OCI-LY7 (cell line): ENCODE measurements at places on chromosomes 3 and 15.

DNA sequence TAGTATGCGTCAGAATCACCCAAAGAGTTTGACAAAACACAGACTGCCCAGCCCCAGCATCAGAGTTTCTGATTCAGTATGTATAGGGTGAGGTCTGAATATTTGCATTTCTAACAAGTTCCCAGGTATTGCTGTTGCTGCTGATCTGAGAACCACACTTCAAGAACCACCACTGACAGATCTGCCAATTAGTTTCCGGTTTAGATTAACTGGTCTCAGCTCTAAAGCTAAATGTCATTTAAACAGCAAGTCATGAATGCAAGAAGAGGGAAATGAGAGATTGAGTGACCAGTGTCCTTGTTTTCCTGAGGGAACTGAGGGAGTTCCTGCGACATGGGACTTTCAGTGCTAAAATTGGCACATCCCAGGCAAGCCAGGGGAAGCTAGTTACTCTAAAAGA is 305.0 kb downstream of the ZNF385D start:
- DNase-seq, result no peak

DNA sequence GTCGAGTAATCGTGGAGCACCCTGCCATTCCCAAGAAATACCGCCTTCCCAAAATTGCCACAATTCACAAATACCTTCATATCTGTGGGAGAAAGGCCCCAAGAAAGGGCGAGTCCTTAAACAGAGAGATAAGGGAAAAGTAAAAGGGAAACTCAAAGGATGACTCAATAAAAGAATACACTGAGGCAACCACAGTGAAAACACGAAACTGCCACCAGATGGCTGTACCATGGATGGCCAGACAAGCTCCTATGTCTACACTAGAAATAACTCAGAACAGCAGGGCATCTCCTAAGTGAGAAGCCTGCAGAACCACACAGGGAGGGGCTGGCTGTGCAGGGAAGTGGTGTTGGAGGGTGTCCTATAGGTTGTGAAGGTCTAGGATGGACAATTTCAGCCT is 25.0 kb downstream of the SRGAP3 start:
- DNase-seq, result no peak

DNA sequence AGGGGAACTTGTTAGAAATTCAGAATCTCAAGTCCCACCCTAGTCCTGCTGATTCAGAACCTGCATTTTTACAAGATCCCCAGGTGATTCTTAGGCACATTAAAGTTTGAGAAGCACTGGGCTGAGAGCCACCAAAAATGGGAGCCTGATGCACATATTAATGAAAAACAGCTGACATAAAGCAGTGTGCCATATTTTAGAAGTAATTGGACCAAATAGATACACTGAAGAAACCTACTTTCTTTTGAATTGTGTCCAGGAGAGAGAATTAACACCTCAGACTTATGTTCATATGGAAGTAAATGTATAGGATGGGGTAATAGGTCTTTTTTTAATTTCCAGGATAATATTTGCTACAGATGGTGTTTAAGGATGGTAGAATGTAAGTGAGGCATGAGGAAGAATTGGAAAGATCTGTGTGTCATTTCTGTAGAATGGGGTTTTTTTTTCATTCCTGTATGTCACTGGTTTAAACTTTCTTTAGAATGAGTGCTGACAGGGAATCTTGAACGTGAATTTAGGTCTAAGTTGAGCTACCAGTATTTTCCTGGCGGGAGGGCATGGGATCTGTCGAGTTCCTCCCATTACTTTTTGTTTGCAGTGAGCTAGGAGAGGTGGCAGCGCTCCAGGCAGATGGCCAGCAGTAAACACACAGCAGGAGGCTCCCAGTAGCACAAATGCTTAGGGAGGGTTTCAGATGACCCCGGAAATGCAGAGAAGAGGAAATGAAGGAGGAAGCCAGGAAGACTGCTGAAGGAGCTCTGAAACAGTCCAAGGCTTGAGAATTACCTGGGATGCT is 185.6 kb downstream of the PLCL2 start:
- no peak for DNase-seq

DNA sequence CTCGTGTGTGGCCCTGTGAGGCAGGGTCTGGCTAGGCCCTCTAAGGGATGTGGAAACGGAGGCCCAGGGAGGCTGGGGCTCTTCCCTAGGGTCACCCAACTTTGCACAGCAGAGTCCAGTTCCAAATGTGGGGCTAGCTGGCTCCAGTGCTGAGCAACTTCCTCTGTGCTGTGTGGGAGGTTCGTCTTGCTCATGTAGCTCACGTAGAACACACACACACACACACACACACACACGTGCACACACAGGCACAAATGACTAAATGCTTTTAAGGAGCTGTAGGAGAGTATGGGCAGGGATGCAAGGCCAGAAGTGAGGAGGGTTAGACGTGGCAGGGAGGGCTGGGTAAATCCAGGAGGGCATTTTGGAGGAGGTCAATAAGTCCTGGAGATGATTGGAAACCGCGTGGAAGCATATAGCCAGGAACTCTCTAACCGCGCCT is 213.8 kb downstream of the RPLP1 start:
- no peak for DNase-seq

DNA sequence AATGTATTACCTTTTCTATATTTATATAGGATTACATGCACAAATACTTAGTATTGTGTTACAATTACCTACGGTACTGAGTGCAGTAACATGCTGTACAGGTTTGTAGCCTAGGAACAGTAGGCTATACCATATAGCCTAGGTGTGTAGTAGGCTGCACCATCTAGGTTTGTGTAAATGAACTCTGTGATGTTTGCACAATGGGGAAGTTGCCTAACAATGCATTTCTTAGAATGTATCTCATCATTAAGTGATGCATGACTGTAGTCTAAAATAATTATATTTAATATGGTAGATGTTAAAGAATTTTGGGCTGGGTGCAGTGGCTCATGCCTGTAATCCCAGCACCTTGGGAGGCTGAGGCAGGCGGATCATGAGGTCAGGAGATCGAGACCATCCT is 281.0 kb downstream of the KLF13 start:
- DNase-seq, result no peak
